ENCODE measurements at places on chromosomes 12 and 14. TPM values are rescaled to one million over a fixed set of nuclear protein-coding genes. Genes with fewer than 3 reads are reported as not detected.

DNA sequence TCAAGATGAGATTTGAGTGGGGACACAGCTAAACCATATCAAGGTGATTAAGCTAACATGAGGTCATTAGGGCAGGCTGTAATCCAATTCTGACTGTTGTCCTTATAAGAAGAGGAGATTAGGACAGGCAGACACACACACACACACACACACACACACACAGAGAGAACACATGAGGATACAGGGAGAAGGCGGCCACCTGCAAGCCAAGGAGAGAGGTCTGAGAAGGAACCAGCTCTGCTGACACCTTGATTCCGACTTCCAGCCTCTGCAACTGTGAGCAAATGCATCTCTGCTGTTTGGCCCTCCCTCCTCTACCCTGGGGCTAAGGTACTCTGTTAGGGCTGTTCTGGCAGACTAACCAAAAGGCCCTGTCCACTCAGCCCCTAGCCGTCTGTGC, 112.5 kb upstream of the GSC start:
- DNase-seq = no peak

DNA sequence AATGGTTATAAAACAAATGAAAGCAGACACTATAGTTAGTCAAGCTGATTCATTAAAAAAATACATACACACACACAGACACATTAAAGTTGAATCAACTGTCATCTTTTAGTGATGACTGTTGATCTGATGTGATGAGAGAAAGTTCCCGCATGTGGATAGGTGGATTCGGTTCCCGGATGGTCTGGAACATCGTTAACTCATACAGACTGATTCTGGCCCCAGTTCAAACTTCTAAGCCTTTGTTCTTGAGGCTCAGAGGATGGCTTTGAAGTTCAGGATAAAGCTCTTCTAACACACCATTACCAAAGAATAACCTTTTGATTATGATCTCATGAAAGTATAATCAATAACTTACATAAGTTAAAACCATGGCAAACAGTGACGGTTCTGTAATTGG, 27.5 kb downstream of the WIF1 start:
- DNase-seq = no peak

DNA sequence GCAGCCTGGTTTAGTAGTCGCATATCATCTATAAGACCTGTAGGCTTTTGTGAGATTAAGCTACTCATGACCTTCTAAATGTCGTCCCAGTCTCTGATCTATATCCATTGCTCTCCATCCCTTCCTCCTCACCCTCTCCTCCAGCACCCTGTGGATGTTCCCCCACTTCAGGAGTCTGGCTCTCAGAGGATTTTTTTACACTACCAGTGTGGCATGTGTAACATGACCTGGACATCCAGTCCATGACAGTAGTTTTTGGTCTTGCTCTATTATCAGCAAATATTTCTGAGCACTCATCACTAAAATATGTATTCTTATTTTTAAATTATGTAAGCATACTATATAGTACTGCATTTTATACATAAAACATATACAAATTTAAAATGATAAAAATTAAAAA, 142.1 kb downstream of the DYRK2 start:
- DNase-seq = no peak

GRCh38 chr12:96500693-96501092, 11.3 kb downstream of the CFAP54 start:
- DNase-seq = no peak

GRCh38 chr12:32418903-32419519, 19.7 kb downstream of the FGD4 start:
- no peak for DNase-seq

The SRGAP1 gene
- total RNA-seq = 16.4 TPM

The PAX9 gene
- 0.34 TPM for total RNA-seq

The SDR9C7 gene
- total RNA-seq = not detected

All from glomerular endothelial cell (primary cell).